ENCODE measurements at places on chromosomes 13 and 19.
A peak's percentile ranks its signal among the peaks of the same experiment; 100 is the strongest.

- DNase-seq = no peak
These were observed 5.9 kb downstream of the MTMR6 start for GRCh38 chr13:25281193-25281934.

DNA sequence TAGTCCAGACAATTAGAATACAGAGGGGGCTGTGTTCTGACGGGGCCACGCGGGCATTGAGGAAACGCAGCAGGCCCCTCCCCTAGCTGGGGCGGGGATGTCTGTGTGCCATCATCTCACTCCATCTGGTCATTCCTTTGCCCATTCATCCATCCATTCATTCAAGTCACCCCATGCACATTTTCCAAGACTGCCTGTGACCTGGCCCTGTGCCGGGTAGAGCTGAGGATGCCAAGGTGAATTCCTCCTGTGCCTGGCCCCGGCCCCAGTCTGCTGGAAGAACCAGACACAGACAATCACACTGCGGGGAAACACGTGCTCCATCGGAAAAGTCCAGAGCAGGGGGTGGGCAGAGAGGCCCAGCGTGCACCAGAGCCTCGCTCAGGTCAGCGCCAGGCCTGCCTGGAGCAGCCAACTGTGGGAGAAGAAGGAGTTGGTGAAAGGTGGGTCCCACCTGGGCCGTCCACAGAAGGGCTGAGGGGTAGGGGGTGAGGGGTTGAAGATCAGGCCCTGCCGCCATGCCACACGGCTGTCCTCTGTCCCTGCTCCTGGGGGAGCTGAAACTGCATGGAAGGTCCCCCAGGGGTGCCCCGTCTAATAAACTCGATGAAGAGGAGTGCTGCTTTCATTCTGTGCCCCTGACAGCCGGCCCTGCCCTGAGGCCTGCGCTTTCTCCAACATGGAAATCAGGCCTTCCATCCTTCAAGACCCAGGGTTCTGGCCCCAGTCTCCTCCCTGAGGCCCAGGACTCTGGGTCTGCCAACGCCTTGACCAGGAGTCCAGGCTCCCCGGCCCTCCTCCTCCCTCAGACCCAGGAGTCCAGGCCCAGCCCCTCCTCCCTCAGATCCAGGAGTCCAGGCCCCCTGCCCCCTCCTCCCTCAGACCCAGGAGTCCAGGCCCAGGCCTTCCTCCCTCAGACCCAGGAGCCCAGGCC is 1.6 kb upstream of the CACNG6 start:
- DNase-seq = no peak

DNA sequence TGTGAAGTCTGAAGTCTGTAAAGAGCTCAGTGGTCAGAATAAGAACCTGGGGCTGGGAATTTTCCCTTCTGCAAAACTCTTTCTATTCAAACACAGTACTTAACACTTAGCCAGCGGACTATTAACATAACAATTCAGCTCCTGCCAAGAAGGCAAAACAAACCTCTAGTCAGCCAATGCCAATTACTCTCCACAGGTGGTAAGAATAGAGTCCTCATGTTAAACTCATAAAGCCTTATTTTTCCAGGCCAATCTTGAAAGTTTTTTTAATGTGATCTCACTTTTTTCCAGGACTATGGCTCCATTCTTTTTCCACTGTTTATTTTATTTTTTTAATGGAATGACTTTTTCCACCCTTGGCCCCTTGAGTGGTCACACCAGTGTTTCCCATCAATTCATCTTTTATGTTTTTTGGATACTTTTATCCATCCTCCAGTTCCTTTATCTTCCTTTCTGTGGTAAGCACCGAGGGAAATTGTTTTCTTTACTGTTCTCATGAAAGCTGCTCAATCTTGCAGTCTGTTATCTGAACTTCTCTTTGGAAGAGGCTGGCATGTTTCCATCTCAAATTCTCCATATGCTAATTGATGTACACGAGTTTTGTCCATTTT is 217.3 kb downstream of the LHFPL6 start:
- DNase-seq = no peak

DNA sequence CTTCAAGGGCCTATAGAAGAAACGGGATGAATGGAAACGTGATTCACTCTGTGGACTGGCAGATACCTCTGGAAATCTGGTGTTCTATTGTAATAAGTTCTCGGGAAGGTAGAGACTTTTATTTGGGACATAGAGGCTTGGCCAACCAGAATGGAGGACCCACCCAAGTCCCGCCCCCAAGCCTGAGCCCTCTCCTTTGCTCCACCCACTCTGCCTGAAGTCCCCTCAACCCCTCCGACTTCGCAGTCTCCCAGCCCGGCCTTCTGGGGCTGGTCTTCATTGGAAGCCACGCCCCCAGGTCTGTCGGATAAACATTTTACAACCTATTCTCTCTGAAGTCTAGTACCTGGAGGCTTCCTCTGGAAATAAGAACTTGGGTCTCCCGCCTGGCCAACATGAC is 16.9 kb downstream of the FBXL12 start:
- DNase-seq = no peak

GRCh38 chr19:2136796-2137195 is 14.6 kb downstream of the AP3D1 start:
- DNase-seq = no peak

DNA sequence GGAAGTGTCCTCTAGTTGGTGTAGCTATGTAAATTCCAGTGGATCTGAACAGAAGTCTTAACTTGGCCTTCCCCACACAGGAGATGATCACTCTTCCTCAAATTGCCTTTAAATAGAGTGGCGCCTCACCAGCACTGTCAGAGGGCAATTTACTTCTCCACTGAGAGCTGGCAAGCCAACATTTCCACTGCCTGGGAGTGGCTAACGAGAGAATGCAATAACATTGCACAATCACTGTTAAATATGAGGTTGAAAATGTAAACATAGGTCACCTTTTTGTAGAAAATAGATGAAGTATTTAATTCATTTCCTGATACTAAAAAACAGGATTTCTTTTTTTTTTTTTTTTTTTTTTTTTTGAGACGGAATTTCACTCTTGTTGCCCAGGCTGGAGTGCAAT is 55.4 kb upstream of the UBL3 start:
- no peak for DNase-seq

- DNase-seq = peak; percentile 26
These were observed 25.9 kb downstream of the MPND start for GRCh38 chr19:4369109-4369887.

DNA sequence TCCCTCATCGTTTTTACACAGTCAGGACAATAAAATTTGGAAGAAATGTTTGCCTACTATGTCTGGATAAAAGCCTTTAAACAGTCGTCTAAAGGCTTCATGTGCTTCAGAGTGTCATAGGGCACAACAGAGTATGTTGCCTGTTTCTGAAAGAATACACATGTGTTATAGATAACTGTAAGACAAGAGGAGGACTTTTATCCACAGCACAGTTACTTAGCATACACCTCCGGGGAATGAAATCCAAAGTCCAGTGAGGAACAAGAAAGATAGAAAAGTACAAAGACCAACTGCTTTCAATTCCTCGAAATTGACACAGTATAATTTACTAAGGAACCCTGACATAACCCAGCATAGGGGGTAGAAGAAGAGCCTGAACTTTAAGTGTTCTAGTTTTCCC is 835.6 kb downstream of the PCDH17 start:
- no peak for DNase-seq

GRCh38 chr13:114151031-114151430 is 18.6 kb upstream of the RASA3 start:
- no peak for DNase-seq

GRCh38 chr13:100627120-100627519 is 38.5 kb upstream of the GGACT start:
- no peak for DNase-seq

- DNase-seq = no peak
These were observed 18.3 kb downstream of the FBXO27 start for GRCh38 chr19:39014037-39014436.
